ENCODE measurements at places on chromosomes 12 and 14.

DNA sequence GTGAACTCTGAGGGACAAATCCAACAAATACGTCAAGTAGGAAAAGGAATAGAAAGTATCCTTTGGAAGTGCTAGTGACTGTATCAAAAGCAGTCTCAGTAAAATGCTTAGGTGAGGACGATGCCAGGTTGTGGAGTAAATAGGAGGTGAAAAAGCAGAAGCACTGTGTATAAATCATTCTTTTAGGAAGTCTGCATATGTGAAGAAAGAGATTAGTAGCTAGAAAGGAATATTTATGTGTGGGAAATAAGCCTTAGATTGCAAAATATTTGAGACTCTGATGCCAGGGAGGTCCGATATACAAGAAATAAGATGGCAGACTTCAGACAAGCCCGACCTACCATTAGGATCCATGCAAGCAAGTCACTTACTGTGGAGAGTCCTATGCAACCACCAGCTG, 7.9 kb downstream of the CEP128 start:
- DNase-seq, result no peak

- no peak for DNase-seq
Measured at GRCh38 chr12:69885658-69886057, 60.6 kb downstream of the MYRFL start.

DNA sequence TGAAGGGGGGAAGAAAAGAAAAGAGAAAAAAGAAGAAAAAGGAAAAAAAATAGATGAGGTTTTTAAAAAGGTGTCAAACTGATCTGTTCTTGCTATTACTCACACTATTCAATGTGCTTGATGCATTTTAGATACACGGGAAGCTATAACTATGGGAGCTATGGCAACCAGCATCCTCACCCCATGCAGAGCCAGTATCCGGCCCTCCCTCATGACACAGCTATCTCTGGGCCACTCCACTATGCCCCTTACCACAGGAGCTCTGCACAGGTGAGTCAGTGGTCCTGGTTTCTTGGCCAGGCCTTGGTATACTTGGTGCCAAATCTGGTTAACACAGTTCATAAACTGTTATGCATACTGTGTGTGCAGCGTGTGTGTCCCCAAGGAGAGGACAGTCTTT, 24.0 kb upstream of the RIC8B start:
- no peak for DNase-seq

GRCh38 chr12:95215949-95216348, 1.3 kb downstream of the FGD6 start:
- no peak for DNase-seq

- no peak for DNase-seq
Measured at GRCh38 chr14:52023518-52023917, 34.2 kb downstream of the RTRAF start.

GRCh38 chr12:54863948-54864618, 9.8 kb downstream of the MUCL1 start:
- DNase-seq, result no peak

DNA sequence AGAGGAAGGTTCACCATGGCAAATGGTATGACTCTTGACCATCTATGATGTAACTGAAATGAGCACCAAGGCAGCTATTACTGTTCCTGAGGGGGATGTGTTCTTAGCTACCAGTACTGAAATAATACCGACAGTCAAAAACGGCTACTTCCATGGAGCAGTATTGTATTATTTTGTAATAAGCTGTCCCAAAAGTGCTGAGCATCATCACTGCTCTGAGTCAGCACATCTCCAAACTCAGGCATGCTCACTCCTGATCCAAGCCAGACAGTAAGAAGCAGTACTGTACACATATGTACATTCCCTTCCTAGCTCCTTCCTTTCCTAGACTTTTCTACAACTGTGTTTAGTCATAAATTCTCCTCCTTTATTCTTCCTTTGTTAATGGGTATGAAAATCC, 8.6 kb downstream of the VTI1B start:
- DNase-seq, result no peak

GRCh38 chr12:129696926-129697325, 206.9 kb downstream of the TMEM132D start:
- no peak for DNase-seq

GRCh38 chr12:76901628-76902380, 23.0 kb upstream of the CSRP2 start:
- DNase-seq, result no peak

DNA sequence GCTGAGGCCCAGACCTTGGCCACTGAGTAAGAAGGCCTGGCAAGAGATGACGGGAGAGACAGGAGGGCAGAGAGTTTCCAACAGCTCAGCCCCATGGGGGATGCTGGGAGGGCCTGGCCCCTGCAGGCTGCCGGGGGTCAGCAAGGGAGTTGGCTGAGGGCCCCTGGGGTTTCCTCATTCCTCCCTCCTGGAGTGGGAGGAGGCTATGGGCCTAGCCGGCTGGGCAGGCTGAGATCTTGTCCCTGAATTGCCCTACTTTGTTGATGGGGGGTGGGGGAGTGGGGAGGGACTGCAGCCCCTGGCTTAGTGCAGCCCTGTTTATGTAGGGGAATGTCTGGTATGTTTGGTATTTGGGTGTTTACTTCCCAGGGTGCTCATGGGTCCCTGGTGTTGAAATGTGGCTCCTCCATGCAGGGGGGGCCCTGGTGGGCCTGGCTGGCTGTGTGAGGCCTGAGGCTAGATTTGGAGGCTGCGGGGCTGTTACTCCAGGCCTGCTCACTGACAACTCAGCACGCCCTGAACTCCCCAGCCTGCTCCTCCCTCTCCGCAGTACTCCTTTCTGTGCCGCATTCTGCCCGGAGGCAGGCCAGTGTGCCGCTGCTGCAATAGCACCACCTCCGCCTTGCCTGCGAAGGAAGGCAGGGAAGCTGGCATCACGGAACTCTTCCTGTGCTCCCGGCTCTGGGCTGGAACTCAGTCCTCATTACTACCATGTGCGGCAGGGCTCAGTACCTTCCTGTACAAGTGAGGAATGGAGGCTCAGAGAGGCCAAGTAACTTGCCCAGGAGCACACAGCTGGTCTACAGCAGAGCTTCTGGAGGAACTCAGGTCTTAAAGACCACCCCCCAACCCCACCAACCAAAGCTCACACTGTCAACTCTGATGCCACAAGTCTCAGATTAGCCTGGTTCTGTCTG, 25.3 kb downstream of the JDP2 start:
- DNase-seq, result no peak

DNA sequence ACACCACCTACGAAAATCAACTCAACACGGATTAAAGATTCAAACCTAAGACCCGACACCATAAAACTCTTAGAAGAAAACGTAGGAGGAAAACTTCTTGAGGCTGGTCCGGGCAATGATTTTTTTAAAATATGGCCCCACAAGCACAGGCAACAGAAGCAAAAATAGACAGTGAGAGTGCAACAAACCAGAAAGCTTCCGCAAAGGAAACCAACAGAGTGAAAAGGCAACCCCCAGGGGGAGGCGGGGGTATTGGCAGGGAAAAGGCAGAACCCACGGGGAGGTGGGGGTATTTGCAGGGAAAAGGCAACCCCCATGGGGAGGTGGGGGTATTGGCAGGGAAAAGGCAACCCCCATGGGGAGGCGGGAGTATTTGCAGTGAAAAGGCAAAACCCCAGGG, 20.5 kb upstream of the FBRSL1 start:
- DNase-seq, result no peak

DNA sequence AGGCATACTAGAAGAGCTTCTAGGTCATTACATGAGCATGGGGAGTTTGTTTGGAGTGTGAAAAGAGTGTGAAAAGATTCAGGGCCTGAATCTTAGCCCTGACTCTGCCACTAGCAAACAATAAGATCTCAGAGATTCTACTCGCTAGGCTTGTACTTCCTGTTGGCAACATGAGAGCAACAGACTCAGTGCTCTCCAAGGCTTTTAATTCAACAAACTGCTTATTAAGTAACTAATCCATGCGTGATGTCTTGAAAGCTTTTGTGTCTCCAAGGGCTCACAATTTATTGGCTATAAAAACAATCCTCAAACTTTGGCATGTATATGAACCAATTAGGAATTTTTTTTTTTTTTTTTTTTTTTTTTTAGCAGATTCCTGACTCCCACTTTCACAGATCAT, 105.1 kb downstream of the STXBP6 start:
- no peak for DNase-seq

- DNase-seq, result peak; percentile 58
Measured at GRCh38 chr14:49768301-49769121, 558 bp downstream of the KLHDC2 start.

GRCh38 chr14:105939810-105940508, 413.6 kb downstream of the TMEM121 start:
- no peak for DNase-seq

DNA sequence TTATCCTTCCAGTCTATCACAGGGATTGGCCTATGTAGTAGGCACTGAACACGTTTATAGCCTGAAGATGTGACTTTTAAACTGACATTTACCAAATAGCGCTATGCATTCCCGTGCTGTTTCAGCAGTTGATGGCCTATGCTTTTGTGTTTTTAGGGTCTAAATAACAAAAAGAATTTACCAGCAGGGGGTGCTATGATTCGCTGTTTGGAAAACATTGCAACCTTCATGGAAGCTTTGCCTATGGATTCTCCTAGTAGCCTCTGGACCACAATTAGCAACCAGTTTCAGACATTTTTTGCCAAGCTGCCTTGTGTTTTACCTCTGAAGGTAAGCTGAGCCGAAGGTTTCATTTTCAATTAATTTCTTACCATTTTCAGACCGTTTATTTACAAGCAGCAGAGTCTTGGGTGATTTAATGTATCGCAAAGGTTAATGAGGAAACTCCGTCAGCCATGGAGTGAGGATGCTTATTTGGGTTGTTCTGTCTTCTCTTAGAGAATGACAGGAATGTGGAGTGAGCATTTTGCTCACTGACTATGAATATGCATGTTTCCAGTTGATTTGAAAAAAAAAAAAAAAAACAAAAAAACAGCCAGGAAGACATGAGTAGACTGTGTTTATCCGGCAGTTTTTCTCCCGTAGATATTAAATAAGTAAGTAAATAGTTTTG, 133.1 kb downstream of the PRIMA1 start:
- DNase-seq, result no peak

- no peak for DNase-seq
Measured at GRCh38 chr12:25017336-25017735, 68.4 kb upstream of the BCAT1 start.

GRCh38 chr14:105600939-105601359, 74.6 kb downstream of the TMEM121 start:
- no peak for DNase-seq

- no peak for DNase-seq
Measured at GRCh38 chr14:20667957-20668356, 16.4 kb upstream of the RNASE4 start.

DNA sequence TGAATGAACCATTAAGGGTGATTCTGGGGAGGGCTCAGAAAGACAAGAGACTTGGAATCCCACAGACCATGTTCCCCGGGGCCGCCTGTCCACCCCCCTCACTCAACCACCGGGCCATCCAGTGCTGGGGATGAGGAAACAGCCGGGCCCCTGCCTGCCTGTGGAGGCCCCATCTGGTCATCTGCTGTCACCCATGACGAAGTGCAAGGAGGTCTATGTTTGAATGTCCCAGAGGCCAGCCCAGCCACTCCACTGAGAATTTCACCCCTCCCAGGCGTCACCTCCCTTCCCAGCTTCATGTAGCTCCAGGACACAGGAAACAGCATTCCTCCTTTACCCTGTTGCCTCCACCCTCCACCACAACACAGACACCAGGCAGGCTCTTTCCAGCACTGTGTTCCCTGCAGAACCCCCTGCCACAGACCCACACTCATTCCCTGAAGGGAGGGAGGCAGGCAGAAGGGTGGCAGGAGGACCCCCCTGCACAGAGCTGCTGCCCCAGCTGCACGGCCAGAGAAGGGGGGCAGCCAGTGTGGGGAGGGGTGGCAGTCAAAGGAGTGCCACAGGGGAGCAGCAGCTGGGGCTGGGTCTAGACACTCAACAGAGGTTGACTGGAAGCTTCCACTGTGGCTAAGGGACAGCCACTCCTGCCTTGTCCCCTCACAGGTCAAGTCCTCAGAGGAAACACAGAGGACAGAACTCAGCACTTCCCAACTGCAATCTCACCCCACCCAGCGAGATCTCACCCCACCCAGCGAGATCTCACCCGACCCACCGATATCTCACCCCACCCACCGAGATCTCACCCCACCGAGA, 50.3 kb upstream of the PPP2R5C start:
- DNase-seq, result no peak

DNA sequence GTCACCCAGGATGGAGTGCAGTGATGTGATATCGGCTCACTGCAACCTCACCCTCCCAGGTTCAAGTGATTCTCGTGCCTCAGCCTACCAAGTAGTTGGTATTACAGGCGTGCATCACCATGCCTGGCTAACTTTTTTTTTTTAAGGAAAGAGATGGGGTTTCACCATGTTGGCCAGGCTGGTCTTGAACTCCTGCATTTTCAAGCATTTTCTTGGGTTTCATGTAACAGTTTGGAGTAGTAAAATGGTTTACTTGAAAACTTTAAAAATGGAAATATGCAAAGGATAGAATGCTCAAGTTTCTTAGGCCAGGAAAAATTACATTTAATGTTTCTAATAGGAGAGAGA, 63.3 kb downstream of the FOXN3 start:
- no peak for DNase-seq

GRCh38 chr12:47753021-47754001, 5.4 kb downstream of the RAPGEF3 start:
- DNase-seq, result no peak

DNA sequence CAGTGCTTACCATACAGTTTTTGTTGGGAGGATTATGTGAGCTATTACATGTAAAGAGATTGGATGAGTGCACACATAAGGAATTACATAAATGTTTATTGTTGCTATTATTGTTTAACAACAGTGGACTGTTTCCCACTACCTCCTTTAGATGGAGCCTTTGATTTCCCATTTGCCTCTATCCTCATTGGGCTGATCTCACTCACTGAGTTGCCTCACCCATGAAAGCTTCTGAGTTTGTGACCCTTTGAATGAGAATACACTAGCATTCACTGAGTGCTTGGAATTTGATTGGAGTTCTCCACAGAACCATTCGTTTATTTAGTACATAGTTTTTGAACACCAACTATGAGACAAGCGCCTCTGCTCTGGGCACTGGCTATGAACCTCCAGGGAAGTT, 121.0 kb downstream of the HELB start:
- no peak for DNase-seq

GRCh38 chr14:46490238-46490685, 161.3 kb downstream of the RPL10L start:
- no peak for DNase-seq

DNA sequence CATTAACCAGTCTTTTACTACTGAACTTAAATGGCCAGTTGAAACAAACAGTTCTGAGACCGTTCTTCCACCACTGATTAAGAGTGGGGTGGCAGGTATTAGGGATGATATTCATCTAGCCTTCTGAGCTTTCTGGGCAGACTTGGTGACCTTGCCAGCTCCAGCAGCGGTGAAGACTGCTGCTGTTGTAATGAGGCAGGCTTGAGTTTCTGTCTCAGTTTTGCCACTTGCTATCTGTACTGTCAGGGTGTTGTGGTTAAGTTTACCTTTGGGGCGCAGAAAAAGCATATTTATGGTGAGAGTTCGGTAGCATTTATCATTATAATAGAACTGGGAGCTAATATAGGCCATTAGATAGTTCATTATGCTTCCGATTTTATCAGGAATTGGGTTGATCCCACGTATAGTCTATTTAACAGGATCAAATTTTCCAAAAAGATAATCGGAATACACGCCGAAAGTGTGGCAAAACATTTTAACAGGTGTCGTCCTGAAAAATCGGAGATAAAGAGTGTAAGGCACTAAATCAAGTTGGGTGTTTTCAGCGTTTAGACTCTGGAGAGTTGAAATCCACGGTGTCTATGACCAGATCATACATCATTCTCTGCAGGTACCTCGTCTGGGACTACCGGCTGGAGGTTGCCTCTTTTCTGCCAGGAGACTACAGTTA, 688 bp upstream of the NECAP1 start:
- no peak for DNase-seq

- DNase-seq, result no peak
Measured at GRCh38 chr14:40093800-40094199, 661.6 kb upstream of the FBXO33 start.
